Stimulated activated CD4-positive, alpha-beta T cell treated with anti-CD3 and anti-CD28 coated beads, Interleukin-4, amount 100 ng/mL, for 24 hours (primary cell): ENCODE measurements at places on chromosomes 7 and 10.

GRCh38 chr10:19944911-19945663 lies 128.9 kb downstream of the PLXDC2 start:
- no peak for DNase-seq

GRCh38 chr10:89805599-89806013 lies 104.2 kb downstream of the KIF20B start:
- peak; percentile 71 for DNase-seq

GRCh38 chr10:31170636-31171035 lies 139.0 kb upstream of the ZNF438 start:
- DNase-seq = no peak

DNA sequence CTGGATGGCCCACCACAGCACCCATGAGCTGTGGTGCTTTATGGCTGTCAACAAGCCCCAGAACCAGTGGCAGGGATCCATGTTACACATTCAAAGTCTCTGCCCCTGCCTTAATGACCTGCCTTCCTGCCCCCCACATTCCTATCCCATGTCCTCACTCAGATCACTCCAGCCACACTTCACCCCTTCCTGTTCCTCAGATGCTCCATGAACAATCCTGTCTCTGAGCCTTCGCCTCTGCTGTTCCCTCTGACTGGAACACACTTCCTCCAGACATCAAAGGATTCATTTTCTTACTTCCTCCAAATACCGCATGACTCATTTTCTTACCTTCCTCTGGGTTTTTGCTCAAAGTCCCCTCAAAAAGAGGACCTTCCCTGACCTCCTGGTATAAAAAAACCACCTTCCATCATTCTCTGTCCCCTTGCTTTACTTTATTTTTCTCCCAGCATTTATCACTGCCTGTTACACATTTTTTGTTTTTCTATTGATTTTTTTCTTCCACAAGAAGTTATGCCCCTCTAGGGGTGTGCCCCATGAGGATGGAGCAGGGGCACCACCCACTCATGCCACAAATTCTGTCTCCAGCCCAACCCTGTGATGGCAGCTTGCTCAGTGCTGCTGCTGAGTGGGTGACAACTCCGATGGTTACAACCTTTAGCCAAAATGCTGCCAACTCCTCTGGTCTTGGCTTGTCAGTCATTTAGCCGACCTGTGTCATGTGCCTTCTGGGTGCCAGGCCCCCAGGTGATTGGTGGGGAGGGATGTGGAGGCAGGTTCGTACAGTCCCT lies 18.2 kb downstream of the COL13A1 start:
- DNase-seq = no peak
